Fibroblast of the aortic adventitia (primary cell): ENCODE measurements at places on chromosomes 3 and 15. TPM values are rescaled to one million over a fixed set of nuclear protein-coding genes. Genes with fewer than 3 reads are reported as not detected.

Gene DHX30
- 39.2 and 51.5 TPM in 2 replicates for total RNA-seq

DNA sequence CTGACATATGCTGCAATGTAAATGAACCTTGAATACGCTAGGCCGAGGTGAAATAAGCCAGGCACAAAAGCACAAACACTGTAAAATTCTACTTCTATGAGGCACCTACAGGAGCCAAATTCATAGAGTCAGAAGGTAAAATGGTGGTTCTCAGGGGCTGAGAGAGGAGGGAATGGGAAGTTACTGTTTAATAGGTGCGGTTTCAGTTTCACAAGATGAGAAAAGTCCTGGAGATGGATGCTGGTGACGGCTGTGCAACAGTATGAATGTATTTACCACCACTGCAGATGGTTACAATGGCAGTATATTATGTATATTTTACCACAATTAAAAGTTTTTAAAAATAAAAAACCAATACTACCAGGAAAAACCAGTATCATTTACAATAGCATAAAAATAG, 4.0 kb downstream of the TNK2 start:
- DNase-seq, result no peak

DNA sequence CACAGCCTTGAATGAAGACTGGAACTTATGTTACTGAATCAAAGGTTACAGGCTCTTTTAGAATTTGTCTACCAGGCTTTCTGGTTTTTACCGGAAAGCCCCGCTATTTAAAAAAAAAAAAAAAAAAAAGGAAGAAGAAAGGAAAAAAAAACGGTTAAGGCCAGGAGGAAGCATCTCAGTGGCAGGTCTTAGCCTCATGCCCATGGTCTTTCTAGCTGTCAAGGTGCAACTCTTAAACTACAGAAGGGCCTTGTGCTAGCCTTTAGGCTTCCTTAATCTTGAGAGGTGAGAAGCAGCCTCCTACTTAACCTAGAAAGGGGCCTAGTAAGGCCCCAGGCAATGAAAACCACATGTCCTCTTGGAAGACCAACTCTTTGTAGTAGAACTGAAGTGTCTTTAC, 77.5 kb downstream of the TBC1D5 start:
- DNase-seq, result no peak

- DNase-seq, result peak; percentile 30
Measured at GRCh38 chr15:90979582-90979981, 14.8 kb downstream of the PRC1 start.

DNA sequence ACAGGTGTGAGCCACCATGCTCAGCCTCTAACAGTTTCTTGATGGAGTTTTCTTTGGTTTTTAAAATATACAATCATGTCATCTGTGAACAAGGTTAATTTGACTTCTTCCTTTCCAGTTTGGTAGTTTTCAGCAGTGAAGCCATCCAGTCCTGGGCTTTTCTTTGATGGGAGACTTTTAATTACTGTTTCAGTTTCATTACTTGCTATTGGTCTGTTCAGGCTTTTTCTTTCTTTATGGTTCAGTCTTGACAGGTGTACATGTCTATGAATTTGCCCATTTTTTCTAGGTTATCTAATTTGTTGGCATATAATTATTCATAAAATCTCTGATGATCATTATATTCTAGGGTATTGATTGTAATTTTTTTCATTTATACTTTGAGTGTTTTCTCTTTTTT, 36.8 kb downstream of the PFN2 start:
- no peak for DNase-seq

DNA sequence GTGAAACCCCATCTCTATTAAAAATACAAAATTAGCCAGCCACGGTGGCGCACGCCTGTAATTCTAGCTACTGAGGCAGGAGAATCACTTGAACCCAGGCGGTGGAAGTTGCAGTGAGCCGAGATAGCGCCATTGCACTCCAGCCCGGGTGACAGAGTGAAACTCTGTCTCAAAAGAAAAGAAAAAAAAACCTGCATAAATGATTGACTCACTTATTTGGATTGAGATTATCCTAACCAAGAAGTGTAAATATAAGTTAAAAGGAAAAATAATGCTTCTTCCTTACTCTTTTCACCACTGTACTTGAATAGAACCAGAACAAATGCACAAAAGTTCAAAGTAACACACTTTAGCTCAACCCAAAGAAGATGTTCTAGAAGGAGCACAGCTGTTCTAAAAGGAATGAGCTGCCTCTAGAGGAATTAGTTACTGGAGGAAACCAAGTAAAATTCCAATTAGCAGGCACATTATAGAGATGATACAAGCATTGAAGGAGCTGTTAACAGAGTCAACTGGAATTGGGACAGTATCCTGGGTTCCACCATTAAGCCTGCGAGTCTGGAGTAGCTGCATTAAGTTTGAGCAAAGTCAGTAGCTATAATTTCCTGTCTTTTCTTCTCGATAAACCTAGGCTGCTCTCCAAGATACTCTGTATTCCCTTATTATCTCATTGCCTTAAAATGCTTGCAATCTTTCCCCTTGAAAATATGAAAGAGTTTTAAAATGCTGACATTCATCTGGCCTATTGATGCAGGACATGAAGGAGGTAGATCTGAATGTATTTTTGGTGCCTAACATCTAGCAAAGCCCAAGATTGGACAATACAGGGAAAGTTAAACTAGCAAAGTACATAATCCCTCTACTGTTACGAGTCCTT, 9.5 kb downstream of the MTHFS start:
- DNase-seq, result peak; percentile 27

- no peak for DNase-seq
Measured at GRCh38 chr15:96416218-96416933, 85.9 kb downstream of the NR2F2 start.
